ENCODE measurements at places on chromosomes 11 and 22.

GRCh38 chr22:37765498-37765897 is 42.2 kb upstream of the GCAT start:
- no peak for DNase-seq

GRCh38 chr11:20004866-20005265 is 155.4 kb downstream of the DBX1 start:
- DNase-seq = no peak

GRCh38 chr11:121212536-121213361 is 79.8 kb upstream of the SC5D start:
- no peak for DNase-seq

DNA sequence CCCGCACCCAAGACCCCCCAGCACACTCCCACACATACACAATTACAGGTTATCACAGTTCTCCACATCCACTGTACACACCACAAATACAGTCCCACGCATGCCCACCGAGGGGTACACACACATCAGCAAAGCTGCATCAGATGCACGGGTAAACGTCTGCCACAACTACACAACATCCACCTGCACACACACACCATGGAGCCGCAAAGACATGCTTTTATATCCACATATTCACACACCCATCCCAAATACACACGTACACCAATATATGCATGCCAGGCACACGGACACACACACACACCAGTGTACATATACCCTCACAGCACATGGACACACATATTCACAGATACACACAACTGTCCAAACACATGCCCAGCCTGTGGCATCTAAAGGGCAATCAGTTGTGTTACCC is 5.4 kb upstream of the KCNJ4 start:
- no peak for DNase-seq

DNA sequence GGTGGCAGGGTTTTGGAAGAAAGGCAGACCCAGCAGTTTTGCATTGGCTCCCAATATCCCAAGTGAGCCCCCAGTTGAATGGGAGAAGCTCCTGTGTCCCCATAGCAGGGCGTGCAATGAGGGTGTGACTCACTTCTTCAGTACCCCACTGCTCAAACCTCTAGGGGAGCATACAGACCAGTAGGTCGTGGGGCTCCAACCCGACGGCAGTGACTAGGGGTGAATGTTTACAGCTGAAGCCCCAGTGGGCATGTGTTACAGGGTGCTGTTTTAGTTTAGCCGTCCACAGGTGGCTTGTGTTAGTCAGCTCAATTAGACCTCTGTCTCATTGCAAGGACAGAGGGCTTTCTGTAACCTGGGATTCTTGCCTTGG is 564.5 kb upstream of the CNTN5 start:
- no peak for DNase-seq

- no peak for DNase-seq
Observed at GRCh38 chr11:13222285-13222684, 55.3 kb upstream of the BMAL1 start.

- DNase-seq = no peak
Observed at GRCh38 chr11:106493751-106494150, 416.3 kb downstream of the AASDHPPT start.

DNA sequence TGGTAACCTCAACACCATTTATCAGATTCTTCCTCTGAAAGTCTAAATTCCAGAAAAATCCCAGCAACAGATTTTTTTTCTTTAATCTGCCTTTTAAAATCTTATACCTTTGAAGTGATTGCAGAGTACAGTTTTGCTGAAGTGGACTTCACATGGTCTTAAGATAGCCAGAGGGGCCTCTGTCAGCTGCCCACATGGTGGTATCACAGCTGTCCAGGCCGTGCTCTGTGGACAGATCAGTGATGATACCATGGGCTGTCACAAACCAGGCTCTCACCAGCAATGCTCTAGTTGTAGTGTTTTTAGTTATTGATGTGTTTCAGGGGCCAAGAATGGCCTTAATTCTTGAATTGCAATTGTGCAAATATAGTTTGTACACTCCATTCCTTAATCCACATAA is 44.0 kb downstream of the PARVA start:
- DNase-seq = no peak

DNA sequence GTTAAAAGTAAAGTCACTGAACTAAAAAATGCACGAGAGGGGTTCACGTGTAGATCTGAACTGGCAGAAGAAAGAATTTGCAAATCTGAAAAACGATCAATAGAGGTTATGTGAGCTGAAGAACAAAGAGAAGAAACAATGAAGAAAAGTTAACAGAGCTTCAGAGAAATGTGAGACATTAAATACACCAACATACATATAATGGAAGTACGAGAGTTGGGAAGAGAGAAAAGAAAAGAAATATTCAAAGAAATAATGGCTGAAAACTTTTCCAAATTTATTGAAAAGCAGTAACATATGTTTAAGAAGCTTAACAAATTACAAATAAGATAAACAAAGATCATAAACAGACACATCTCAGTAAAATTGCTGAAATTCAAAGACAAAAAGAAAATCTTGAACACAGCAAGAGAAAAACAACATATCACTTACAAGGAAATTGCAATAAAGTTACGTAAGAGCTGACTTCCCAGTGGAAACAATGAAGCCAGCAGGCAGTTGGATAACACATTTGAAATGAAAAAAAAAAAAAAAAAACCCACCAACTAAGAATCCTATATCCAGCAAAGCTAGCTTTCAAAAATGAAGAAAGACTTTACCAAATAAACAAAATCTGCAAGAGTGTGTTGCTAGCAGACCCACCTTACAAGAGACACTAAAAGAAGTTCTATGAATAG is 56.8 kb downstream of the EMSY start:
- no peak for DNase-seq

- DNase-seq = no peak
Observed at GRCh38 chr11:76599041-76600013, 71.2 kb downstream of the LRRC32 start.

GRCh38 chr11:76763573-76764346 is 19.4 kb upstream of the TSKU start:
- no peak for DNase-seq

GRCh38 chr11:23111527-23111926 is 251.3 kb upstream of the CCDC179 start:
- no peak for DNase-seq

DNA sequence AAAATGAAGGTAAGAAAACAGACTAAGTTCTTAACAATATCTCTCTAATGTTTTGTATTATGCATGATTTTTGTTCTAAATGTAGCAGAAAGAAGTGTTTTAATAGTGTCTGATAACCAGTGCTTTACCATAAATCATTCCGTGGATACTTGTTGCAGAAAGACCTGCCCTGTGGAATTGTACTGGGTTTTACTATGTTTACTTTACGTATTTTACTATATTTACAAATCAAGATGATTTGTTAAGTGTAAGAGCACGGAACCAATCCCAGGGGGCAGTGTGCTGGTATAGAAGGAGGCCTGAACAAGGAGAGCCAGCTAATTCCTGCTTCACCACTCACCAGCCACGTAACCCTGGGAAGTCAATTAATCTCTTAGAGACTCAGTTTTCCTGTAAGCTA is 1.4 kb downstream of the HTR3B start:
- DNase-seq = no peak

GRCh38 chr11:27557226-27557625 is 50.7 kb upstream of the LIN7C start:
- DNase-seq = no peak

GRCh38 chr22:35950262-35950661 is 78.4 kb downstream of the RBFOX2 start:
- DNase-seq = no peak

DNA sequence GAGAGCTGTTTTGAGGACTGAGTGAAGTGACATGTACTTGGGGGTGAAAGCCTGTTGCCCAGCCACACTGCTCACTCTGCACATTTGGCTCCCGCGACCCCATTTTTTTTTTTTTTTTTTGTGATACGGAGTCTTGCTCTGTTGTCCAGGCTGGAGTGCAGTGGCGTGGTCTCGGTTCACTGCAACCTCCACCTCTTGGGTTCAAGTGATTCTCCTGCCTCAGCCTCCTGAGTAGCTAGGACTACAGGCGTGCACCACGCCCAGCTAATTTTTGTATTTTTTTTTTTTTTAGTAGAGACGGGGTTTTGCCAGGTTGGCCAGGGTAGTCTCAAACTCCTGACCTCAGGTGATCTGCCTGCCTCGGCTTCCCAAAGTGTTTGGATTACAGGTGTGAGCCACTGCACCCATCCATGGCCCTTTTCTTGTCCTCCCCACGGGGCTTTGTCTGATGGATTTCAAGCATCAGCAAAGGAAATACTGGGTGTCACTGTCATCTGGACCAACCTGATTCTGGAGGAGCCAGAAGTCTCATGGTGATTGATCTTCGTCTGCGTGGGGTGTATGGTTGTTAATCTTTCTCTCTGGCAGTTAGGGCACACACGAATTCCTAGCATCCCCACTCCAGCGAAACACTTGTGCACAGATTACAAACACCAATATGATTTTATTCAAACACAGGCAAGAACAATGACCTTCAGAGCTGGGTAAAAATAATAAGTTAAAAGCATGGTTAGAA is 3.4 kb upstream of the UCP3 start:
- no peak for DNase-seq

DNA sequence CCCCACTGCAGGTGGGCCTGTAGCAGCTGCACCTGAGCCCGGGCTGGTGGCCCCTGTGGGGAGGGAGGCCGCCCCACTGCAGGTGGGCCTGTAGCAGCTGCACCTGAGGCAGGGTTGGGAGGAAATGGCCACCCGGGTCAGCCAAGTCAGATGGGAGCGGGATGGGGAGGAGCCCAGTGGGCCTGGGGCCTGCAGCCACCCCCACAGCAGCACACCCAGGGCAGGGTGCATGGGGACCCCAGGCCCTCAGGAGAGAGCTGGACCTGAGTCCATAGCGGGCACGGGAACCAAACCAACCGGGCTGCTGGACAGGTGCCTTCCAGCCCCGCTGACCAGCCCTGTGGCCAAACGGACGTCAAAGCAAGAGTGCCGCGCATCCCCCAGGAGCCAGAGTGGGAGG is 61.7 kb downstream of the BRD1 start:
- no peak for DNase-seq

GRCh38 chr22:34866495-34867131 is 199.3 kb upstream of the ISX start:
- DNase-seq = no peak

GRCh38 chr11:56720513-56720912 is 21.6 kb downstream of the OR9G1 start:
- DNase-seq = no peak

GRCh38 chr22:48366056-48366455 is 1461.6 kb downstream of the BRD1 start:
- no peak for DNase-seq

DNA sequence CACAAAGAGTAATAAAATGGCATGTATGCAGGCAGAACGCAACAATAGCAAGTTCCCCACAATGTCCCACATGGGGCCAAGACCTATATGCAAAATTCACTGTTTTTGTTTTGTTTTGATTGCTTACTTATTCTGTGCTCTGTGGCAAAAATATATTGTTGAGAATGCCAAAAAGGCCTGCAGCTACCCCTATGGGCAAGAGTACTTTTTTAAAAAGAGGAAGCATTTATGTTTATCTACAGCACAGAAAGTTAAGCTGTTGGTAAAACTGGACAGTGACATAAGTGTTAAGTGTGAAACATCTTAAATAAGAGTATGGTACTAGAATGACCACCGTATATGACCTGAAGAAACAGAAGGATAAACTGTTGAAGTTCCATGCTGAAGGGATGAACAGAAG is 301.9 kb upstream of the ZC3H12C start:
- no peak for DNase-seq

DNA sequence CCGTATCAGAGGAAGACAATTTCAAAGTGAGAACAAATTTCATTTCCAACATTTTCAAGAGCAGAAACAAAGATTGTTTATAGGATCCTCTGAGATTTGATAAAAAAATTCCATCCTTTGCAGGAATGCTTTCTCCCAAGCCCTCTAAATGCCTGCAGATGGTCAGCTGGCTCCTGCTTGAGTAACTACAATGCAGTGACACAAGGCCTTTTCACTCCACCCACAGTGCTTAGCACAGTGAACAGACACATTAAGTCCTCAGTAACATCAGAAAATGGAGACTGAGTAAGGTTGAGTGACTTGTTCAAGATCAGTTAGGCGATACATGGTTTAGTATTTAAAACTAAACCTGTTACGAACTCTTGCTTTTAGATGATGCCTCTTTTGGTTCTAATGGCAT is 527.1 kb upstream of the CCDC90B start:
- no peak for DNase-seq

DNA sequence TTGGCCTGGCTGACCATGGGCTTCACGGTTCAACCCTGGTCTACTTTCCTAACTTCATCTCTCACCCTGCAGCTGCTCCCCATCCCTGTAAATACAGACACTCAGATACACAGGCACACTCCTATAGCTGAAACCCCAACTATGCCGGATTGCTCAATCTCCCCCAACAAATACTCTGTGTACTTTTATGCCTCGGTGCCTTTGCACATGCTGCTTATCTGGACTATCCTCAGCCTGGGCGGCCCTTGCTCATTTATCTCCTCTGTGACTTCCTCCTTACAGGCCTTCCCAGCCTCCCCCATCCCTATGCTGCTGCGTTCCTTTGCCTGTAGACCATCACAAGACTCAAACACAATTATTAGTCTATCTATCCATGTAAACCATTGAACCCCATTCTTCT is 76.6 kb downstream of the PKNOX2 start:
- no peak for DNase-seq

- DNase-seq = no peak
Observed at GRCh38 chr11:8266246-8267241, 2.9 kb upstream of the LMO1 start.

GRCh38 chr11:132080127-132080526 is 709.7 kb downstream of the NTM start:
- DNase-seq = no peak

GRCh38 chr11:71937826-71938225 is 9.0 kb downstream of the RNF121 start:
- no peak for DNase-seq

DNA sequence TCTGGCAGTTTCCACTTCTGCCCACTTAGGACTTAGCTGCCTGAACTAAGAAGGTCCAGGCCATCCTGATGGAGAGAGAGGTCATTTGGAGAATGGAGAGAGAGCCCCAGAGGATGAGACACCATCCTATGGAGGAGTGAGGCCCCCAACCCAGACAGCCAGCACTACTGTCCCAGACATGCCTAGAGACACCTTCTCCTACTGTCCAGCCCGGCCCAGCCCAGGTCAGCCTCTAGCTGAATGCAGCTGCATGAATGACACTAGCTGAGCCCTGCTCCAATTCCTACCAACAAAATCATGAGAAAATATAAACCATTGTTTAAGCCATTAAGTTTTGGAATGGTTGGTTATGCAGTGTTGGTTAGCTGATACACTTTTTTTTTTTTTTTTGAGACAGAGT is 47.4 kb downstream of the APOL3 start:
- no peak for DNase-seq

DNA sequence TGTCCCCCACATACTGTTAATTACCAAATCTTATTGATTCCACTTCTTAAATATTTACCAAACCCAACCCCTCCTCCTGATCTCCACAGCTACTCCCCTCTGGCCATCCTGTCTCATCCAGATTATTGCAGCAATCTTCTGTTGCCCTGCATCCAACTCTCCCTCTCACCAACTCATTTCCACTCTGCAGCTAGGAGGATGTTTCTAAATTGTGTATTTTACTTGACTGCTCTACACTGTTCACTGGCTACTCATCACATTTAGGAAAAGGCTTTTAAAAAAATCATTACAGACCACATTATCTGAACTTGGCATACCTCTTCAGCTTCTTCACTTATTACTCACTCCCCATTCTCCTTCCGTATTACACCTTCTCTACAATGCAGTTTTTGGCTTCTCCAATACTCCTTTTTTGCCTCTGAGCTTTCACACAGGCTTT is 117.9 kb downstream of the ATG16L2 start:
- DNase-seq = no peak

Data from DMS 273 treated with DMSO at 0.1 percent for 48 hours (cell line).